Activated naive CD4-positive, alpha-beta T cell treated with anti-CD3 and anti-CD28 coated beads, Interleukin-2, amount 50 U/mL, for 72 hours (primary cell): ENCODE measurements at places on chromosomes 12 and 14.
A peak's percentile ranks its signal among the peaks of the same experiment; 100 is the strongest.

GRCh38 chr14:91946622-91947474 is 646 bp downstream of the FBLN5 start:
- DNase-seq: no peak

DNA sequence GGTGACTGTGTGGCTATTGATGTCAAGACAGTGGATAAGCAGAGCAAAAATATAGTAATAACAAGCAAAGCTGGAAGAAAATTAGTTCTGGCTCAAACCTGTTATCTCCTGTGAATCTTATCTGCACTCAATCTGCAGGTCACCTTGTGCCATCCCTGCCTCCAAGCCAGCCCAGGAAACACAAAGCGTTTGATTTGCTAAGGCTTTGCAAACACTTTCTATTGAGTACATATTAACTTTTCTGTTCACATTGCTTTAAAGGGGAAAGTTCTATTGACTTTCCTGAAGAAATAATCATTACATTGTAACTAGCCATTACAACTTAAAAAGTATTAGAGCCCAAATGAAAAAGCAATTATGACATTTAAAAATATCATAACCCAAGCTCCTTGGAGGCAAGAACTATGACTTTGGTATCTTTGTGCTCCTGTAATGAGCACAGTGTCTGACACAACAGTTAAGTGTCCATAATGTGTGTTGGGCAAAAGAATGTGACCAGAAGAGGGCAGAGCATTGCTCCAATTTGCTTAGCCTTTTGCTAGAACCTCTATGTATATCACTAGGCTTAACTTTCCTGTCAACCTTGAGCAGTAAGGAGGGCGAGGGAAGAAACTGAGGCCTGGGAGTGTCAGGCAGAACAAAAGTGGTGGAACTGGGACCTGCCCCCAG is 24.7 kb downstream of the SERPINA3 start:
- DNase-seq: no peak

- no peak for DNase-seq
Measured at GRCh38 chr12:68237078-68237477, 11.5 kb upstream of the IL26 start.

DNA sequence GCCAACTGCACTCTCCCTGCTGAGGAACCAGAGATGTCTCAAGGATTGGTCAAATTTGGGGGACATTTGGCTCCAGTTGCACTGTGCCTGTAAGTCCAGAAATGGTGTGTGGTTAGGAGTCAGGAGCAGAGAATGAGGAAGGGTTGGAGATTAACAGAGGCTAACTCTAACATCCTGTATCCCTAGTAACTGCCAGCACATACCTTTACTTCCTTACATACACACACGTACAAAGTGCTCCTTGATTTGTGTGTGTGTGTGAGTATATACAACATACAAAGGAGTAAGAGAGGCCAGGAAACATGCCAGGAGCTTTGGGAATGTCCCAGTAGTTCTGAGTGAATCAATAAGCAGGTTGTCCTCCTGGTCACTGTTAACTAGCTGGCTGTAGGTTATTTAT is 39.8 kb upstream of the NRXN3 start:
- DNase-seq: no peak

DNA sequence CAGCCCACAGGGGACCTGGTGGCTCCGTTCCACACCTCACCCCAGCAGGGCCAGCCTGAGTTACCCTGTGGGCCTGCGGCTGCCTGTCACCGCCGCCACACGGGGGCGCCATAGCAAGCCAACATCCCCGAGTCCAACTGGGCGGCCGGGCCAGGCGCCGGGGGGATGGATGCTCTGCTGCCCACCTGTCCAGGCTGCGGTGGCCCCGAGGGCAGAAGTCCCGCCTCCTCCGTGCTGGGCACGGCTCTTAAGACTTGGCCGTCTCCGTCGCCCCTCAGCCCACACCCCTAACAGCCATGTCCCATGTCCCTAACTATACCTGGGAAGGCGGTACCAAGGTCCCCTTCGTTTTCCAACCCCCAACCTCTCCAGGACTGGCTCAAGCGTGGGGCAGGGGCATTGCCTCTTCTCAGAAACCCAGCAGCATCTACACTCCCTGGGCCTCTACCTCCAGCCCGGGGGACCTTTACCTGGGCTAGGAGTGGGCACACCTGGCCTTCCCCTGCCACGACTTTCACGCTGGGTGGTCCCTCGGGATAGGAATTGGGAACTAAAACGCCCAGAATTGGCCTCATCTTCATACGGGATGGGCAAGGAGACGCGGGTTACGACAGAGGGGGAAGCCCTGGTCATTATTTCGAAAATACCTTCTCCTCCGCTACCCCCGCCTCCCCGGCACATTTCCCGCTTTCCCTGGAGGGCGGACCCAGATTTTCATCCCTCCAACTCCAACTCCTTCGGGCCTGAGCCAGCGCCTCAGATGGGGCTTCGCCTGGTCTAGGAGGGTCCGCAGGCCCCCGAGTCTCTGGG is 1.1 kb upstream of the CYP46A1 start:
- peak; percentile 83 for DNase-seq

DNA sequence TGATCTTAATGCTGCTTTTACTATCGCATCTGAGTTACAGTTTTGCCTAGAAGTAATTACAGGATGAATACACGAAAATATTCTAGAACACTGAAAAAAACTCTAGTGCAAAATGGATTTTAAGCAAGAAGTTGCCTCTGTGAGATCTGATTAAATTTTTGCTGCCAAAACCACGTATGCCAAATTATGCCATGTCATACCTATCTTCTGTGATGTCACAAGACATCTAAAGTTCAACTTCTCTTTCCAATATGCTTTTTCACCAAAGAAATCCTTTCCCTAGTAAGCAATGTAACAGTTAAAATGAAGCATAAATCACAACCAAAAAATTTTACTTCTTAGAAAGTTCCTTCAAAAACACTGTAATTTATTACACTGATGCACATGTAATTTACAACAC is 39.6 kb downstream of the HECTD4 start:
- DNase-seq: no peak

GRCh38 chr12:112350593-112351592 is 31.3 kb downstream of the HECTD4 start:
- DNase-seq: no peak

DNA sequence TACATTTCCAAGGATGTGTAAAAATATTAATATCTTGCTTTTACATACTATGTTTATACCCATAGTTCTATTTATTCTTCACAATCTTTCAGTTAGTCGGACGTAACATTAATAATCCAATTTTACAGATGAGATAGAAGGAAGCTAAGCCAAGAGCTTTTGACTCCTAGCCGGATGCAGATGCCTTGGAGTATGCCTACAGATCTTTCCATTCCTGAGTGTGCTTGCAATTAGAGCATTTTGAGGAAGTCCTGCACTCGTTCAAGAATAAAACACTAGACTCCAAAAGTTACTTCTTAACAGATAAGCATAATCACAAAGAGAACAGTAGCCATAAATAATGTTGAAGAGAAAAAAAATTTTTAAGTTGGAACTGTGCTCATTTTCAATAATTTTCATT is 337.6 kb upstream of the CLEC14A start:
- DNase-seq: no peak

- no peak for DNase-seq
Measured at GRCh38 chr12:52975204-52975603, 26.3 kb downstream of the KRT18 start.

- no peak for DNase-seq
Measured at GRCh38 chr12:79624378-79624777, 66.4 kb downstream of the PAWR start.

DNA sequence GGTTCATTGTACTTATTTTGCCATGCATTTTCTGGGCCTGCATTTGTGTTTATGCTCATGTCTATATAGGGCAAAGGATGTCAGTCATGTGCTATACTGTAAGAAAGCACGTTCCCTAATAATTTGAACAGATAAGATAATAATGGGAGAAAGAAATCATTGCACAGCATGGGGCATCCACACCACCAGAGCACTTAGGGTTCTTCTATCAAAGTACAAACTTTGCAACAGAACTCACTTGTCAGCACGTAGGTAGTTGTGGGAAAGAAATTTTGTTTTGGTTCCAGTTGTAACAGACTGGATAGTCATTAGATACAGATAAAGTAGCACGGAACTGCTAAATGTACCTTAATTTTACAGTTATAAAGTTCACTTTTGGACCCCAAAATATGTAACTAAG is 10.1 kb downstream of the PPP1CC start:
- DNase-seq: no peak

DNA sequence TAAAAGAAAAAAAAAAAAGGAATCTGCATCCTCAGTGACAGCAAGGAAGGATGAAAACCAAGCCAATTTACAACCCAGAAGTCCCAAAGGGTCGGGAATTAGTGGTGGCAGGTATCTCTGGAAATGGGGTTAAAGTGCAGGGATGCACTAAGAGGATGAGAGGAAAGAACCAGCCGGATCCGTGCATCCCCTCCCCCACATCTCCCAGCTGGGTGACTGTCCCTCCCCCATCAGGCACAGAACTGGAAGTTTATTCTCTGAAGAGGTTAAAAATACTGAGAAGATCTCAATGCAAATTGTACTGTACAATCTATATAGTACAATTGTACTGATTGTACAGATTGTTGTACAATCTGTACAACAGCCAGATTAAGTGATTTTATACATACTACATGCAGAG is 15.4 kb downstream of the CLMN start:
- no peak for DNase-seq

DNA sequence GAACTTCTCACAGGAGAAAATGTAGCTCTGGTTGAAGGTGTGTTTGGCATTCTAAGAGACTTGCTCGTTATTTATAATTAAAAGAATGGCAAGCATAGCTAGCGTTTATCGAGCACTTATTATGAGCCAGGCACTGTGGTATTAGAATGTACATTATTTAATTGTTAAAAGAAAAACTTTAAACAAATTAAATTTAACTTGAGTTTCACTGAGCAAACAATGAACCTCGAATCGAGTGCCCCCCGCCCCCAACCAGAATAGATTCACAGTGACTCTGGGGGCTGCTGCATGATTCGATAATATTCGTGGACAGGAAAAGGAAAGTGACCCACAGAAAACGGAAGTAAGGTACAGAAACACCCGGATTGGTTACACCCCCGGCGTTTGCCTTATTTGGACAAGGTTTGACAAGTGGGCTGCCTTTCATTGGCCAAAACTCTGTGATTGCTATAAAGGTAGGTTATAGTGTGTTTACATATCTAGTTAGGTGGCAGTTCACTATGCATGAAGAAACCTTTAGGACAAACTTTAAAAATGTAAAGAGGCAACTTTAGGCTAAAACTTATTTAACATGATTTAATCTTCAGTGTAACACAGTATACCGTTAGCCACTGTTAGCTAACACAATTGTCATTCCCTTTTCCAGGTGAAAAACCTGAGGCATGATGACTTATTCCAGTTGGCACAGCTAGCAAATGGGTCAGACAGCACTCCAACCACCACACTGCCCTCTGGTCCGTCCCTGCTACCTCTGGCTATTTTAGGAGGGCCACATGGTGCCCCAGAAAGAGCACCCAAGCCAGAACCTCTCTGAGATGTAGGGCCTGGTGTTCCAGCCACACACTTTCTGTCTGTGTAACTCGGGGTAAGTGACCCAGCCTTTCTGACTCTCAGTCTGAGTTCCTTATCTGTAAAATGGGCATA is 7.1 kb downstream of the SCNN1A start:
- no peak for DNase-seq

DNA sequence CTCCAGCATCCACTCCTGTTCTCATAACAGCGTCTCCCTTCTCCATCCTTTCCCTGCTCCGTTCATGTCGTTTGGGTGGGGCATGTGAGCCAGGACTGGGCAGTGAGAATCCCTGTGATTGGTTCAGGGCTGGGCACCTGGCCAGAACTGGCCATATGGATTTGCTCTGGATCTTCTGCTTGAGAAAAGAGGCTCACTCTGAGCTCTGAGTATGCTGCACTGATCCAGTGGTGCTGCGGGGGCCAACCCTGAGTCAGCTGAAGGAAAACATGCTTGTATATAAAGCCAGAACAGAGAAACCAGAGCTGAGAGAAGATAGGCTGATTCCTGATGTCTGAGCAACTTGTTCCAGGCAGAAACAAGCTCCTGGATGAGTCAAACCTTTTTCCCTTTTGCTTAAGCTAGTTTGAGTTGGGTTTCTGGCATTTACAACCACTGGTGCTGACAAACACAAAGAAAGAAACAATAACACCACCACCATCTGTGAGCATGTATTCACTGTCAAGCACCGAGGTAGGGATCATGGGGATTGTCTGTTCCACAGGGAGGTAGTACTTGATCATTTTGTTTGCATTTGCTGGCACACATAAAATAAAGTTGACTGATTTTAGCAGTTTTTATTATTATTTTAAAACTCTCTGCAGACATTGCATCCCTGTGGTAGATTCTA is 14.0 kb upstream of the HPD start:
- DNase-seq: no peak

GRCh38 chr12:25463521-25463920 is 89.6 kb downstream of the LMNTD1 start:
- no peak for DNase-seq

DNA sequence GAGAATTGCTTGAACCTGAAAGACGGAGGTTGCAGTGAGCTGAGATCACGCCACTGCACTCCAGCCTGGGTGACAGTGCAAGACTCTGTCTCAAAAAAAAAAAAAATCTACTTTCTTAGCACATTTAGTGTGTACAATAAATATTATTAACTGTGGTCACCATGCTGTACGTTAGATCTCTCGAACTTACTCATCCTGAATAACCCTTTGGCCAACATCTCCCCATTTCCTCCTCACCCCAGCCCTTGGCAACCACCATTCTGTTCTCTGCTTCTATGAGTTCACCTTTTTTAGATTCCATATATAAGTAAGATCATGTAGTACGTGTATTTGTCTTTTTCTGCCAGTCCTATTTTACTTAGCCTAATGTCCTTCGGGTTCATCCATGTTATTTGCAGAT is 13.4 kb downstream of the FUT8 start:
- no peak for DNase-seq

DNA sequence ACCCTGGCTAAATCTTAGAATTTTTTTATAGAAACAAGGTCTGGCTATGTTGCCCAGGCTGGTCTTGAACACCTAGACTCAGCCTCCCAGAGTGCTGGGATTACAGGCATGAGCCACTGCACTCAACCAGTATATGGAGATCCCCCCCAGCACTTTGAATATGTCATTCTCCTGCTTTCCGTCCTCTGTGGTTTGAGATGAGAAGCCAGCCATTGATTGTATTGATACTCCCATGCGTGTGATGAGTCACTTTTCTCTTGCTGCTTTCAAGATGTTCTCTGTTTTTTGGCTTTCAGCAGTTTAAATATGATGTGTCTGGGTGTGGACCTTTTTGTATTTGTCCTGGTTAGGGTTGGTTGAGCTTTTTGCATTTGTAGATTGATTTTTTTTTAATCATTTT is 75.2 kb upstream of the DNM1L start:
- DNase-seq: no peak

DNA sequence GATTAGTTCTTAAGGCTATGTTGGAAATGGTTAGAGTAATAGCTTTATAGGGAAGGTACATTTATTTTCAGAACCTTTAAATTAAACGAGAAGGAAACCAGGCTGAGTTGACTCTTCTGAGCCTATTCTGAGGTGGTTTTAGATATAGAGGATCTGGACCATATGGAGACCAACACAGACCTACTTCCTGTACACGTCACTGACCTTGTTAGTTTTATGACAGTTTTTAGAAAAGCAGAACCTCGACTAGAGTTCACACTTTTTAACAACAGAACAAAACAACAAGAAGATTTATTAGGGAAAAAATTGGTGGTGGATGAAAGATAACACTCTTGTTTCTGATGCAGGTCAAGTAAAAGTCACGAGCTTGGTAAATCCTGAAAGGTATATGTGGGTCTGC is 107.1 kb downstream of the NPAS3 start:
- no peak for DNase-seq

- DNase-seq: no peak
Measured at GRCh38 chr14:31837031-31837430, 240.1 kb upstream of the ARHGAP5 start.

- no peak for DNase-seq
Measured at GRCh38 chr12:46224386-46224785, 44.5 kb downstream of the SLC38A1 start.
